ENCODE measurements at places on chromosomes 2 and 18.

GRCh38 chr2:21515903-21516302 lies 392.1 kb downstream of the TDRD15 start:
- no peak for DNase-seq

- no peak for DNase-seq
Measured at GRCh38 chr2:108535357-108535631, 1.0 kb downstream of the LIMS1 start.

DNA sequence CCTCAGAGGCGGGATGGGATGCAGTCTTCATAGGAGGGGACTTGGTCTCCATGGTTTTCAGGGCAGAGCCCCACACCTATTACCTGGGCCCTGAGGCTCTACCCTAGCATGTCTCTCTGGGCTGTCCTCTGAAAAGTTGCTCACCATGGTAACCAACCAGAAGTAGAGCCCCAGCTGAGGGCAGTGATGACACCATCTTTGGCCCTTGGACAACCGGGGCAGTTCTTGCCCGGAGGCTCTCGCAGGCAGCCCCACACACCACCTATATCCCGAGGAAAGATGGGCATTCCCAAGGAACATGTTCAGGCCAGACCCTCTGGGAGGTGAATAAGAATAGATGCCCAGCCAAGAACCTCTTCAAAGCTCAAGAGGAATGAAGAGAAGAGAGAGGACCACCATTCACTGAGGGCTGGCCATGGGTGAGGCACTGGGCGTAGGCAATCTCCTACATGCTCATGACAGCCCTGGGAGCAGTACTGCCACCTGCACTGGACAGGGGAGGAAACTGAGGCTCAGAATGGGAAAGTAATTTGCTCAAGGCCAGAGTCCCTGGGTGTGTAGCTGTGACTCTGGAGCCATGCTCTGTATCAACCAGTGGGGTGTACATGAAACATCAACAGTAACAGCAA lies 72.5 kb downstream of the HS1BP3 start:
- no peak for DNase-seq

- no peak for DNase-seq
Measured at GRCh38 chr2:173553593-173553992, 198.9 kb downstream of the CDCA7 start.

DNA sequence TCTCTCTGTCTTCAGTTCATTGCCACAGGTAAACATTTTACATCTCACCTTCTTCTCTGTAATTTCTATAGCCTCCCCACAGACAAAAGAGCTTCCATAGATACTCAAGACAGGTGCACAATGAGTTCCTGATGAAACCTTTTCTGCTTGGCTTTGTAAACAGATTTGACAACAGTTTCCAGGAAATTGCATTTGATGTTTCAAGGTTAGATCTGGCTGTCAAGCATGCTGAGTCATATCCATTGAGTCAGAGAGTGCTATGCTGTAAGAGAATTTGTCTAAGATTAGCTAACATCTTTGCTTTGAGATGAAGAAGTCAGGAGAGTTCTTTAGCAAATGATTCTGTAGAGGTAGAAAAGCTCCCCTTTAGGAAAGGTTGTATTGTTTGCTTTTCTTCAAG lies 40.6 kb upstream of the MAP2 start:
- no peak for DNase-seq

GRCh38 chr2:46470114-46470628 lies 9.2 kb upstream of the TMEM247 start:
- no peak for DNase-seq

DNA sequence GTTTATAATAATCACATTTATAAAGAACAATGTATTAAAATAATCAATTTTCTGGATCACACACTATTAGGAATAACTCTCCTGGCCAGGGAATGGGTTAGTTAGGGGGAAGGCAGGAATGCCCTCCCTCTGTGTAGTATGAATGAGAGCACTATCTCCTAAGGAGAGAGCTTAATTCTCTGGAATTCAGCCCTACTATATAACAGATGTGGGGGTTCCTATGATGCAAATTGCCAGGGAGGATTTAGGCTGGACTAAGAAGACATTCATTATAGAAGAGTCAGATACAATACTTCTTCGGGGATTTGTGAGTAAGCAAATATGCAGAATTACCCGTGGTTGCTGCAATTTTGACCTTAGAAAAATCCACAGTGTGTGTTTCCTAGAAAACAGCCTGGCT lies 250.1 kb upstream of the VRK2 start:
- DNase-seq, result no peak

GRCh38 chr2:171703574-171704347 lies 16.5 kb downstream of the DYNC1I2 start:
- no peak for DNase-seq

DNA sequence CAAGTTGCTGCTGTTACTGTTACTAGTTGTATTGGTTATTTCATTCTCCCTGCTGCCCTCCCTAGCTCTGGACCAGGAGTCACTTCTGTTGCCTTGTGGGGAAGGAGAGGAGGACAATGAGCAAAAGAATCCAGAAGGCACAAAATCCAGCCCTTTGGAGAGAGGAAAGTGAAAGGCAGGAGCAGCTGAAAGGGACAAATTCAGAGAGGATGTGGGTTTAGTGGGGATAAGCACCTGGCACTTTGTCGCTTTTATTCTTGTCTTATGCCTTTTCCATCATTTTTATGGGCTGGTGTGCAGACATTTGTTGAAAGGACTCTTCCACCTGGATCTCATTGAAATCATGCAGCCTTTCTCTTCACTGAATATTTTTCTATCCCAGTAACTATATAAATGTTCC lies 24.3 kb upstream of the LTBP1 start:
- no peak for DNase-seq

- DNase-seq, result no peak
Measured at GRCh38 chr2:156147594-156148330, 184.8 kb downstream of the NR4A2 start.

DNA sequence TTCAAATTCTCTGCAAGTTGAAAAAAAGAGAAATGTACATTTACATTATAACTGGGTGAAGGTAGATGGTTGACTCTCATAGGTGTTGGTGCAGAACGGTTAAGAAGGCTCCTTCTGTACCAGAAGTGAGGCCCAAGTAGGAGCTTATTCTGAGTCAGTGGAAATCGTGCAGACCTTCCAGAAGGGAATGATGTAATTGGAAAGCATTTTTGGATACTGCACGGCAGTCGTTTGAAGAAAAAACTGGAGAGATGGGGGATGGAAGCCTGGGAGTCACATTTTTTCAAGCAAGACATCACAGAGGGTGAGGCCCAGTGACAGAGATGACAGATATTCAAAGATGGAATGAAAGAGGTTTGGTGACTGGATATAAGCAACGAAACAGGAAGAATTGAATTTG lies 39.4 kb downstream of the HRH4 start:
- no peak for DNase-seq
